Esophagus squamous epithelium (tissue), 5 donors: ENCODE measurements at places on chromosomes 13 and 19.

GRCh38 chr19:7442423-7442822 lies 46.4 kb downstream of the PEX11G start:
- no peak for DNase-seq

- no peak for DNase-seq
Measured at GRCh38 chr13:28586439-28587173, 72.3 kb upstream of the POMP start.

DNA sequence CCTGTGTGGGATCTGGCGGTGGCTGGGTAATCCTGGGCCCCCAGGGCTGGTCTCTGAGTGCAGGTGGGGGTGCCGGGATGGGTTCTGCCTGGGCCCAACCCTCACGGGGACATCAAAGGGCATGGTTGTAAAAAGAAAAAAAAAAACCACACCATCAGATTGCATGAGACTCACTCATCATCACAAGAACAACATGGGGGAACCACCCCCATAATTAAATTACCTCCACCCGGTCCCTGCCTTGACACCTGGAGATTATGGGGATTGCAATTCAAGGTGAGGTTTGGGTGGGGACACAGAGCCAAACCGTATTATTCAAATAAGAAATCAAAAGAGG lies 14.3 kb downstream of the C1QTNF9 start:
- no peak for DNase-seq

- no peak for DNase-seq
Measured at GRCh38 chr19:47096100-47096704, 17.4 kb downstream of the ZC3H4 start.

DNA sequence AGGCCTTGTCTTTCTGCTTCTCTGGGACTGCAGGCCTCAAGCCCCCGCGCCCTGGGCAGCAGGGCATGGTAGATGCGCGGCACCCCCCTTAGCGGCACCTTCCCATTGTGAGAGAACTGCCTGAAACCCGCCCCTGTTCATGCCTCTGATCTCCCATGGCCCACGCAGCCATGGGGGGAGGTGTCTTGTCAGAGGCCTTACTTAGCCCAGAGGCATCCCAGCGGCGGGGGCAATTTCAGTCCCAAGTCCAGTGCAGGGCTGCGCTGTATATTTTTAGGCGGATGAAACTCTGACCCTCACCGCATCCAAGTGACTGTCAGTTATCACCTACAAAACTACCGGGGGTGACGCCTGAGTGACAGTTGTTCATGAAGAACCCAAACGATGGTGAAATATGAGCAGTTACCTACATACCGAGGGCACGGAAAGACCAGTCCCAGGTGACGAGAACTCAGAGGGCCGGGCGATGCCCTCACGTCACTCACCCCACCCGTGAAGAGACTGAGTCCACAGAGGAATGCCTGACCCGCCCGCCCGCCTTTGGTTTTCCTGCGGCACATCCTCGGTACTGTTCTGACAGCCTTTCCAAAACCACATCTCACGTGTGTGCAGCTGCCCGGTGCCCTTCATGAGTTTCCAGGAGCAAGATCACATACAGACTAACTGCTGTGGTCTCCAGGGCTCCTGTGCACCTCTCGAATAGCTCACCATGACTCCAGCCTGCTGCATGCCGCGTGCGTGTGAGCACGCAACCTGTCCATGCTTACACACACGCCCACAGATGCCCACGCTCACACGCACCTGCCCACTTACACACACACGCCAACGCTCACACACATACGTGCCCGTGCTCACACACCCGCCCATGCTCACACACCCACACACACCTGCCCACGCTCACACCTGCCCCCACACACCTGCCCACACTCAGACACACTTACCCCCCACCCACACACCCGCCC lies 14.4 kb downstream of the IL17D start:
- DNase-seq, result no peak

DNA sequence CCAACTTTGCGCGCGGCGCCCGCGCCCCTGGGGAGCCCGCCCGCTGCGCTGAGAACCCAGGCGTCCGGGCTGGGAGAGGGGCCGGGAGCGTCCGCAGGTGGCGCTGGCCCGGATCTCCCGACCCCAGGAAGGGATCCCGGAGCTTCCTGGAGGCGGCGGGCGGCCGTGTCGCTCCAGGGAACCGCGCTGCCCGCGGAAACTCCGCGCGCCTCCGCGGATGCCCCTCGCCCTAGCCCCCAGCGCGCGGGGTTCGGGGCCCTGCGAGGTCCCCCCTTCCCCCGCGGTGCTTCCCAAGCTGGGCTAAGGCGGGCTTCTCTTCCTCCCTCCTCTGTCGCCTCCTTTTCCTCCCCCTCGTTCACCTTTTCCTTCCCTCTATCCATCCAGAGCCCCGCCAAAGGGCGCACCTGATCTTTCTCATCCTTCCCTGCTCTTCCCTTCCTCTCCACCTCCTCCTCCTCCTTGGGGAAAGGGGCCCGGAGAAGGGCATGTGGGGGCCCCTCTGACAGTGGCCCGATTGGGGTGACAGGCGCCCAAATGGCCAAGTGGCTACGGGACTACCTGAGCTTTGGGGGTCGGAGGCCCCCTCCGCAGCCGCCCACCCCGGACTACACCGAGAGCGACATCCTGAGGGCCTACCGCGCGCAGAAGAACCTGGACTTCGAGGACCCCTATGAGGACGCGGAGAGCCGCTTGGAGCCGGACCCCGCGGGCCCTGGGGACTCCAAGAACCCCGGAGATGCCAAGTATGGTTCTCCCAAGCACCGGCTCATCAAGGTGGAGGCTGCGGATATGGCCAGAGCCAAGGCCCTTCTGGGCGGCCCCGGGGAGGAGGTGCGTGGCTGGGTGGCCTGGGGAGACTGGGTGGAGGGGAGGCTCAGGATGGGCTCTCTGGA lies 710 bp downstream of the SHD start:
- DNase-seq, result no peak

- no peak for DNase-seq
Measured at GRCh38 chr13:49986471-49986870, 10.4 kb upstream of the TRIM13 start.

GRCh38 chr19:17001603-17002183 lies 24.9 kb downstream of the CPAMD8 start:
- DNase-seq, result no peak

- no peak for DNase-seq
Measured at GRCh38 chr19:33486407-33486806, 35.2 kb downstream of the PEPD start.

DNA sequence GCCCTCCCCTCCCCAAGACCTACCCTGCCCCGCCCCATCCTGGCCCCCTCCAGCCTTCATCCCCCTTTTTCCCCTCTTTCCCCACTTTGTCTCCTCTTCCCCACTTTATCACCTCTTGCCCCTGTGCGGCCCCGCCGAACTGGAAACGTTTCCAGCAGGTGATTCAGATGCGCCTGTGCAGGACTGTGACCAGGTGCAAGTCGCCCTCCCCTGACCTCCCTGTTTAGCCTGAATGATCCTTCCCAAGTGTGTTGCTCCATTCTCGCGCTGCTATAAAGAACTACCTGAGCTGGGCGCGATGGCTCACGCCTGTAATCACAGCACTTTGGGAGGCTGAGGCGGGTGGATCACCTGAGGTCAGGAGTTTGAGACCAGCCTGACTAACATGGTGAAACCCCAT lies 25.9 kb downstream of the ZNF791 start:
- no peak for DNase-seq

DNA sequence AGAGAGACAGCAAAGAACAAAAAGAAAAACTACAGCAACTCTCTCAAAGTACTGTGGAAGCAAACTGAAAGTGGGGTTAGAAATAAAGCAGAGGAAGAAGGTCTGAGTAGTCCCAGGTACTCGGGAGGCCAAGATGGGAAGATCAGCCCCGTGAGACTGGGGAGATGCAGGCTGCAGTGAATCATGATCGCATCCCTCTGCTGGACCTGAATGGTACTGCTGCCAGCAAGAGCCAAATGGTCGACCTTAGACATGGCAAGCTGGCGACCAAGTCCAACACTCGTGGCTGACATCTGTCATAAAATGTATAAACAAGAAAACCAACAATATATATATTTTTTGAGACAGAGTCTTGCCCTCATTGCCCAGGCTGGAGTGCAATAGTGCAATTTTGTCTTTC lies 33.7 kb upstream of the ZNF724 start:
- DNase-seq, result no peak

DNA sequence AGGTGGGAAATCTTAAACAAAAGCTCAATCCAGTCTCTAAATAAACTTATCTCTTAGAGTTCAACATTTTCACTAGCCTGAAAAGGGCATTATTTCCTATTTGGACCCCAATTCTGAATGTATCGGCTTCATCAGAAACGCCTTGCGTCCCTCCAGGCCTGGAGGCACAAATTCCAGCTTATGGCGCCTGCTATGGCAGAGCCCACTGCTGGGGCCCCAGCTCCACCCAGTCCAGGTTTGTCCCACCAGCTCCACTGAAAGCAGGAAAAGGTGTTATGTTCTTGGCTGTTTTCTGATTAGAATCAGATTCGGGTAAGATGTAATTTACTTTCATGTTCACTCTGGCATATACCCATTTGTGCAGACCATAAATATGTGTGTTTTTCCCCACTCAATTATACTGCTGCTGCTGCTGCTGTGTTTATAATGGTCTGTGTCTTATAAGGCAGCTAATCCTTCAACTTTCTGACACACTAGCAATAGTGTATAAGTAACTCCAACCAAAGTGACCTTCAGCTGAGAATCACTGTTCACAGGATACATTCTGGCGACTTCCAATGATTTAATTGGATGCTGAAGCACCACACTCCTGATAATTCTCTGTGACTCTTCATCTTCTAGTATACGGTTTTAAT lies 6.4 kb downstream of the IRS2 start:
- DNase-seq, result no peak

DNA sequence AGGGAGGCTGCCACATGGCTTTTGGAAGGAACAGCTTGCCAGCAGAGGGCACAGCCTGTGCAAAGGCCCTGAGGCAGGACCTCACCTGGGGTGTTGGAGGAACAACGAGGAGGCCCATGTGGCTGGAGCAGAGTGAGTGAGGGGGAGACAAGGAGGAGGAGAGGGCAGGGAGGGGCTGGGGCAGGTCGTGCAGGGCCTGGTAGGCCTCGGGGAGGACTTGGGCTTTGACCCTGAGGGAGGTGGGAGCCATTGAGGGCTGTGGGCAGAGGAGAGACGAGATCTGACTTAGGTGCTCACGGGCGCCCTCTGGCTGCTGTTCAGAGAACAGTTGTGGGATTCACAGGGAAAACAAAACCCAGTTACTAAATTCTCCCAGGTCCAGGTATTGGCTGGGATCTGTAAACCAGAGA lies 25.2 kb downstream of the ZNRF4 start:
- no peak for DNase-seq

DNA sequence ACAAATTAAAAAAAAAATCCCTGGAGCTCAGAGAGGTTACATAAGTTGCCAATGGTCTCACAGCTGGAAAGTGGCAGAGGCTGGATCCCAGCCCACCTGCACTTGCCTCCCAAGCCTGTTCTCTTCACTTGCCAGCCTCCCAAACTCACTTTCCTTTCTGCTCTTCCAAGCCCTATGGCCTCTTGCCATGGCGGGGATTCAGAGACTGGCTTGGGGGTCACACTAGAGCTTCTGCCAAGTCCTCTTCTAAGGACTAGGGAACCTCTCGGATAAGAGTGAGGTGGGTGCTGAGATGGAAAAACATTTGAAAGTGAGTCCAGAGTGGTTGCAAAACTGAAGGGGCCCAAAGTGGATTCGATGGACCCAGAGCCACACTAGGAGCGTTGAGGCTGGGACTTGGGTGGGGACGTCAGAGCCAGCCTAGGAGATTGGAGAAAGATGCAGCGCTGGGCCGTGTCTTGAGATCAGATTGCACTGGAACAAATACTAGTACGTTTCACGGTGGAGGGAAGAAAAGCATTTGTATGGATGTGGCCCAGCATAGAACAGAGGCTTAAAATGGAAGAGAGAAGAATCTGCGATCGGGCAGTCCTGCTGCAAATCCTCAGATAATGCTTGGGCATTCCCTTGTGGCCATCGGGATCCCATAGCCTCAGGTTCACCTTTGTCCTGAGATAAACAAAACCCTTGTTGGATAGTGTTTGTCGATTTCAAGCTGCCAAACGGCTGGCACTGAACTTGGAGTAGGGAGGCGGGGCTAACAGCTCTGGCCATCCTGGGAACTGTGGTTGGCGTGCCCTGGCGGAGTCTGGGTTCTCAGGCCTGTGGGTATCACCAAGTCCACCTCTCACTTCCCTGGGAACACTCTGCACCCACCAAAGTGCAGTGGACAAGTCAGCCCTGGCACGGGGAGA lies 84.8 kb downstream of the ING1 start:
- no peak for DNase-seq

DNA sequence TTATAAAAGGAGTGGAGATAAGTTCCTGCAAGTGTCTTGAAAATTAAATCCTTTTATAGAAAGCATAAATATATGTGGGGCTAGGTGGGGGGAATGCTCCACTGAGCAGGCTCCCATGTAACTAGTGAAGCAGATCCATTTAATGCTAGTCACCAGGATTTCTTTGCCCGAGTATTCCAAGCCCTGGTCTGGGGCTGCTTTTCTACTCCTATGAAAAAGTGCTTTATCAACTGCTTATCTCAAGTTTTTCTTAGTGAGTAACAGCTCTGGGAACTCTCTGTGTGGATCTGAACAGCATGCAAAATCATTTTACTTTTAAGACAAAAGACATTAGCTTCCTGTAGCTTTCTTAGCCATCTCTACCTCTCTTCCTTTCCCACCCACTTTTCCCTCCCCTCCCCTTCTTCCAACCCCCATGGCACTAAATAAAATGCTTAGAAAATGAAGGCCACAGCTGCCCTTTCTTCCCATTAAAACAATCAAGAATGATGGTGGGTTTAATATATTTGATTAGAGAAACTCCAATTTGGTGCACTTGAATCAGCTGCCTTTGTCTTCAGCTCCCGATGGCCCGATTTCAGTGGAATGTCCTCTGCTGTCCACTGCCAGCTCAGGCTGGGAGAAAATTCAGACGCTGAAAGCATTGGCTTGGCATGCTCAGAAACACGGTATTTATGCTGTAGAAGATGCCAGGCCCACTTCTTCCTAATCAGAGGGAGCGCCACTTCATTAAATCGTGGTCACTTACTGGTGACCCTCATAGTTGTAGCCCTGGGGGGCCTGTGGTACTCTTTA lies 475.1 kb downstream of the FOXO1 start:
- DNase-seq, result no peak

GRCh38 chr19:7562646-7563393 lies 27.3 kb downstream of the PNPLA6 start:
- DNase-seq, result no peak

- DNase-seq, result no peak
Measured at GRCh38 chr19:33221638-33222037, 4.0 kb downstream of the SLC7A10 start.

GRCh38 chr13:36920616-36921185 lies 663 bp upstream of the SMAD9 start:
- no peak for DNase-seq
